ENCODE measurements at places on chromosomes 1 and 21. TPM values are rescaled to one million over a fixed set of nuclear protein-coding genes. Genes with fewer than 3 reads are reported as not detected.

GRCh38 chr1:31154000-31154631, 85.6 kb downstream of the NKAIN1 start:
- no peak for DNase-seq
- no peaks in the 10 kb centered on the region for H3K36me3 ChIP-seq
- peaks cover 11% of the 10 kb centered on the region for H3K4me1 ChIP-seq
- peak overlapping the region; percentile 46 for H3K27ac ChIP-seq
- H3K27me3 ChIP-seq: peaks cover 6% of the 10 kb centered on the region

DNA sequence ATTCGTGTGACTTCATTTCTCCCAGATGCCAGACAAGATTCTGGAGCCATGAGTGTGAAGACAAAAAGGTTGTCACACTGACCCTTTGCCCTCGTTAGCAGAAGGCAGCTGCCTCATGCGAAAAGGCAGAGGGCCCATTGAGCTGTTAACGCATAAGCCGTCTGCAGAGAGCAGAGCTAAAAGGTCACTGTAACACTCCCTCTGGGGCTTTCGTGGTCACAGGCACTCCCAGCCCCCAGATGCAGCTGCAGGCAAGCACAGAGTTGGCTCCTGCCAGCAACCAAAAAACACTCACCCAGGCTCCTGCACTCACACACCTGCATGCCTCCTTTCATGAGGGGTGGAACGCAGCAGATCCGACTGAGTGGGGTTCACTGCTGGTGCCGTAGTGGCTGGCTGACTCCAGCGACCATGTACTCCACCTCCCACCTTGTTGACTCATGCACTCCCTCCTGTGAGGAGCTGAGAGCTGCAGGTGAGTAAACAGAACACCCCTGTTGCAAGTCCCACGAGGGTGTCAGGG, 287.5 kb downstream of the SMYD3 start:
- no peak for DNase-seq
- H3K36me3 ChIP-seq: no peaks in the 10 kb centered on the region
- H3K27me3 ChIP-seq: no peaks in the 10 kb centered on the region

- no peak overlapping the region for H3K4me3 ChIP-seq
- no peak overlapping the region for H3K27ac ChIP-seq
- no peaks in the 10 kb centered on the region for H3K36me3 ChIP-seq
Measured at GRCh38 chr1:76463849-76464248, 389.3 kb downstream of the ST6GALNAC3 start.

- peak overlapping the region; percentile 55 for H3K4me3 ChIP-seq
- peak overlapping the region; percentile 91 for H3K27ac ChIP-seq
- H3K36me3 ChIP-seq: no peaks in the 10 kb centered on the region
Measured at GRCh38 chr1:151945725-151946722, 36.7 kb upstream of the THEM4 start.

- no peak overlapping the region for H3K4me3 ChIP-seq
- DNase-seq: no peak
- peaks cover 4% of the 10 kb centered on the region for H3K4me1 ChIP-seq
- peaks cover 19% of the 10 kb centered on the region for H3K36me3 ChIP-seq
Measured at GRCh38 chr21:42840411-42841155, 38.8 kb downstream of the WDR4 start.

GRCh38 chr1:240294566-240294965, 202.9 kb downstream of the FMN2 start:
- no peaks in the 10 kb centered on the region for H3K27me3 ChIP-seq
- H3K36me3 ChIP-seq: no peaks in the 10 kb centered on the region
- no peak overlapping the region for H3K27ac ChIP-seq
- DNase-seq: no peak
- no peaks in the 10 kb centered on the region for H3K4me1 ChIP-seq

- H3K27me3 ChIP-seq: no peaks in the 10 kb centered on the region
- no peak overlapping the region for H3K27ac ChIP-seq
- H3K36me3 ChIP-seq: peaks cover 37% of the 10 kb centered on the region
- peaks cover 10% of the 10 kb centered on the region for H3K4me1 ChIP-seq
Measured at GRCh38 chr1:248810727-248811513, 14.8 kb downstream of the SH3BP5L start.

GRCh38 chr21:42202321-42202720, 16.6 kb upstream of the ABCG1 start:
- H3K27me3 ChIP-seq: peaks cover 8% of the 10 kb centered on the region
- H3K36me3 ChIP-seq: peaks cover 2% of the 10 kb centered on the region
- no peak for DNase-seq
- no peak overlapping the region for H3K27ac ChIP-seq

DNA sequence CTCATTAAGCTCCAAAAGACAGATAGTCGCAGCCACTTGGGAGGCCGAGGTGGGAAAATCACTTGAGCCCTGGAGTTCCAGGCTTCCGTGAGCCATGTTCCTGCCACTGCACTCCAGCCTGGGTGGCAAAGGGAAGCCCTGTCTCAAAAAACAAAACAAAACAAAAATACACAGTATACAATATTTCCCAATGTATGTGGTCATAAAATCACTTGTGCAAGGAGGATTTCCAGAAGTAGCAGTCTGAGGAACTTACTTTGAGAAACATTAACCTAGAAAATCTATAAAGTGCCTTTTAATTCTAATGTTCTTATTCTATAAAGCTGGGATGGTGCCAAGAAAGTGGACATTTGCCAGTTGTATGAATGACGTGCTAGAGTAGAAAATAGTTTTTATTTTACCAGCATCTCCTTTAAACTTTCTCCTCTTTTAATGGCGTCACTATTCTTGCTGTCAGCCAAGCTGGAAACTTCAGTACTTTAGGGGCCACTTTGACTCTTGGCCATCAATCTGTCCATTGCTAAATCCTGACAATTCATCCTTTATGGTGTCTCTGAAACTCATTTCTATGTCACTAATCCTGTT, 22.5 kb downstream of the FAM177B start:
- H3K4me1 ChIP-seq: no peaks in the 10 kb centered on the region
- H3K36me3 ChIP-seq: no peaks in the 10 kb centered on the region
- H3K4me3 ChIP-seq: no peak overlapping the region
- H3K27me3 ChIP-seq: peaks cover 10% of the 10 kb centered on the region
- no peak for DNase-seq

DNA sequence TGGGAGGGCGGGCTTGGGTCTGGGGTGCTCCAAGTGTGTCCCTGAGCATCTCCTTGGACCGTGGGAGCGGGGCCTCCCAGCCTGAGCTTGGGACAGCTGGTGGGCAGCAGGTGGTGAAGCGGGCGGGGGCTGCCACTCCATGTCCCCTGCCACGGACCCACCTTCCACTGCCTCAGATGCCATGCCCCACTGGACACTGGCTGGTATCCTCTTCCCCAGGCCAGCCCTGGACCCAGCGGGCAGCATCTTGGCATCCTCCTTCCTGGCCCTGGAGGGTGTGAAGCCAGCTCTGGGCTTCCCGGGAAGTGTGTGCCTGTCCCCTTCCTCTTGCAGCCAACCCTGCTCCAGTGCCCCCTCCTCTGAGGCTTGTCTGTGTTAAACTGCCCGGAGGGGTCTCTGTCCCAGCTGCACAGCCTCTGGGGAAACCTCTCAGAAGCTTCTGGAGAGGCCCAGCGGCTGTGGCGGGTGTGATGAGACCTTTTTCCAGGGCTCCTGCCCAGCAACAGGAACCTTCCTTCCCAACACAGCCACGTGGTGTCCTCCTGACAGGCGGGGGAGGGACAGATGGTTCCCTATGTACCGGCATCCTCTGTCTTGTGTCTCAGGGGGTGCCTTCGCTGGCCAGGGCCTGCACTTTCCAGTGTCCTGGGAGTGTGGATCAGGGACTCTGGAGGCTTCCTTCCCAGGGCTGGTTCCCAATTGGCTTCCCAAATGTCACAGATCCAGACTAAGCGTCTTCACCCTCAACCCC, 81.6 kb upstream of the DISP3 start:
- peaks cover 5% of the 10 kb centered on the region for H3K4me1 ChIP-seq
- H3K27me3 ChIP-seq: peaks cover 7% of the 10 kb centered on the region
- H3K4me3 ChIP-seq: no peak overlapping the region
- no peaks in the 10 kb centered on the region for H3K36me3 ChIP-seq
- no peak for DNase-seq

DNA sequence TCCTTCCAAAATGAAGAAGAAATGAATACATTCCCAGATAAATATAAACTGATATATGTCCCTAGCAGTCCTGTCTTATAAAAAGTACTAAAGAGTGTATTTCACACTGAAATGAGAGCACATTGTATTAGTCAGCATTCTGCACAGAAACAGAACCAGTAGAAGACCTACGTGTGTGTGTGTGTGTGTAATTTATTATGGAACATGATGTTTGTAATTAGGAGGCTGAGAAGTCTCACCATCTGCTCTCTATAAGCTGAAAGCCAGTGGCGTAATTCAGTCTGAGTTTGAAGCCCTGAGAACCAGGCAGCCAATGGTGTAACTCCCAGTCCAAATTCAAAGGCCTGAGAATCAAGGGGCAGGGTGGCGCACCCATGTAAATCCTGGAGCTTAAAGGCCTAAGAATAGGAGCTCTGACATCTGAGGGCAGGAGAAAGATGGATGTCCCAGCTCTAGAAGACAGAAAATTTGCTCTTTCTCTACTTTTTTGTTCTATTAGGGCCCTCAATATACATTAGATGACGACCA, 146.5 kb upstream of the LYPLAL1 start:
- H3K27ac ChIP-seq: no peak overlapping the region
- no peaks in the 10 kb centered on the region for H3K27me3 ChIP-seq
- H3K4me1 ChIP-seq: no peaks in the 10 kb centered on the region

GRCh38 chr21:45364468-45365185, 40.3 kb upstream of the COL18A1 start:
- peaks cover 4% of the 10 kb centered on the region for H3K27me3 ChIP-seq
- H3K4me1 ChIP-seq: peaks cover 6% of the 10 kb centered on the region
- DNase-seq: no peak
- H3K36me3 ChIP-seq: no peaks in the 10 kb centered on the region
- no peak overlapping the region for H3K4me3 ChIP-seq
- no peak overlapping the region for H3K27ac ChIP-seq

DNA sequence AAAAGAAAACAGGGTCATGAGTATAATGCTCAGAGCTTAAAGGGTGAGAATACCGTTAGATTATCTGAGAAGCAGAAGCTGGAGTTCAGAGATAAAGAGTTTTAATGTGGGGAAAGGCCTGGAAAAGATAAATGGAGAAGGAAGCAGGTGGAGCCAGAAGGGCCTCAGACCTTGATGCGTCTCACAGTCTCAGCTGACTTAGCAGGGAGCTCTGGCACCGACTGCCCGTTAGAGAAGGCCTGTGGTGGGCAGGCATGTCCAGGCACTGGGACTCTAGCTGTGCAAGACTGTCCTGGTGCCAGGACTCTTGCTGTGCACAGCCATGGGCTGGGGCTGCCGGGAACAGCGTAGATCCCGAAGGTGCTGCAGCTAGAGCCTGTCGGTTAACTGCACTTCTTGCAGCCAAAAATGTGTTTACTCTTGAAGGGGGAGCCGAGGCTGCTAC, 3.8 kb upstream of the SLAMF9 start:
- no peak overlapping the region for H3K27ac ChIP-seq
- no peak for DNase-seq
- H3K27me3 ChIP-seq: peaks cover 15% of the 10 kb centered on the region
- H3K4me1 ChIP-seq: peaks cover 8% of the 10 kb centered on the region
- no peaks in the 10 kb centered on the region for H3K36me3 ChIP-seq

DNA sequence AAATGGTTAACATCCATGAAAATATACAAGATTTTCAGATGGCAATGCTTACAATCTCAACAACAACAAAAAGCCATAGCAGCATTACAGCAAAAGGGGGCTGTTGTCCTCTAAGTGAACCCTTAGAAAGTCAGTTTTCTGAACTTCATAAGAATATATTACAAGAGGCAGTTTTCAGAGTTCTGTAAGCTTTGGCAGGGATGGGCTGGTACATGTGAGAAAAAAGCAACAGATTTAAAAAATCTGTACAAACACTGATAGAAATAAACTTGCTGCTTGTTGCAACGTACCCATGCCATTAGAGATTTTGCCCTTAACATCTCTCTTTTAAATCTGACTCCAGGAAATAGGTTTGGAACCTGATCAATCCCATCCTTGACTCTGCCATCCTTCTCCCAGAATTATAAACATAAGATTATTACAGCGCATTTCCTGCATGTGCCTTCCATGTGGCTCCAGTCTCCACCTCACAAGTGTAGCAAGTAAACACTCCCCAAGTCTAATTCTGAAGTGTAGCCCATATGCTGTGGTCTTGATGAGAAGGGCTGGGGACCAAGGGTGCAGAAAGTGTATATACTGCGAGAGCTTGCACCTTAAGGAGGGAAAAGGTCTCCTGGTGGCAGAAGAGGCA, 101.4 kb upstream of the TSPAN2 start:
- no peak overlapping the region for H3K27ac ChIP-seq
- no peaks in the 10 kb centered on the region for H3K36me3 ChIP-seq
- H3K4me1 ChIP-seq: no peaks in the 10 kb centered on the region
- peaks cover 4% of the 10 kb centered on the region for H3K27me3 ChIP-seq

DNA sequence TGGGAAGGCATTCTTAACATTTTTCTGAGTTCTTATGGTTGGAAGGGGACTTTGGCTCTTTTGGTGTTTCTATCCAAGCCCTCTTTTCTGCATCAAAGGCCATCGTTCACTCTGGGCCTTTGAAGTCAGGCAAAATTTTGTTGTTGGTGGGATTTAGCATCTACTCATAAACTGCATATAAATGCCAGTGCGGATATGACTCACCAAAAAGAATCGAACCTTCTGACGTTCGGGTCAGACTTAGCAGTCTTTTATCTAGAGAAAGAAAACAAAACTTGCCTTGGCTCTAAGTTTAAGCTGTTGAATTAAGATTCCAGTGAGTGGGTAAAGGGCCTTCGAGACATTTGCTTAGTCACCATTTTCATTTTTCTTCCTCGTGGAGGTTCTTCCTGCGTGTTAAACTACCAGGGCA, 51.4 kb downstream of the EVA1C start:
- no peaks in the 10 kb centered on the region for H3K27me3 ChIP-seq
- no peaks in the 10 kb centered on the region for H3K4me1 ChIP-seq
- no peak for DNase-seq
- no peak overlapping the region for H3K4me3 ChIP-seq
- H3K27ac ChIP-seq: peak overlapping the region; percentile 9
- no peaks in the 10 kb centered on the region for H3K36me3 ChIP-seq

DNA sequence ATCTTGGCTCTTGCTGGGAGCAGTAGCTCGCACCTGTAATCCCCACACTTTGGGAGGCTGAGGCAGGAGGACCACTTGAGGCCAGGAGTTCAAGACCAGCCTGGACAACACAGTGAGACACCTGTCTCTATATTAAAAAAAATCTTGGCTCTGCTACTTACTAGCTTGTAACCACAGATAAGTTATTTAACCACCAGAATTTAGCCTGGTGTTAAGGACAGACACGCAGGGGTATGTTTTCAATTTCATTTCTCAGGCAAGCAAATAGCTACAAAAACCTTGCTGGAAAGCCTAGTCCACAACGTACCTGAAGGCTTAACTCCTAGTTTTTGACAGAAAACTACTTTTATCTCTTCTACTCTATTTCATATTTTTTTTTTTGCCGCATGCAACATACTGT, 24.8 kb upstream of the GFI1 start:
- H3K27me3 ChIP-seq: no peaks in the 10 kb centered on the region
- H3K36me3 ChIP-seq: peaks cover 4% of the 10 kb centered on the region
- H3K27ac ChIP-seq: no peak overlapping the region
- DNase-seq: no peak

- no peak overlapping the region for H3K4me3 ChIP-seq
- no peaks in the 10 kb centered on the region for H3K36me3 ChIP-seq
- peaks cover 2% of the 10 kb centered on the region for H3K4me1 ChIP-seq
- H3K27ac ChIP-seq: no peak overlapping the region
Measured at GRCh38 chr1:205916541-205916940, 26.7 kb downstream of the SLC26A9 start.

- peaks cover under 1% of the 10 kb centered on the region for H3K4me1 ChIP-seq
- DNase-seq: no peak
- H3K27ac ChIP-seq: no peak overlapping the region
- H3K36me3 ChIP-seq: no peaks in the 10 kb centered on the region
- H3K4me3 ChIP-seq: no peak overlapping the region
Measured at GRCh38 chr21:25371841-25372425, 235.3 kb downstream of the MRPL39 start.

CD1E gene
- total RNA-seq: not detected

VHLL gene
- 0.52 TPM for total RNA-seq

RNPEP gene
- total RNA-seq: 32.8 TPM
